ENCODE measurements at places on chromosomes 3 and 15. TPM values are rescaled to one million over a fixed set of nuclear protein-coding genes. Genes with fewer than 3 reads are reported as not detected.

- DNase-seq = no peak
These were observed 112.4 kb upstream of the PFN2 start for GRCh38 chr3:150082898-150083654.

GRCh38 chr3:42014921-42015533 lies 53.1 kb upstream of the ULK4 start:
- DNase-seq = no peak

DNA sequence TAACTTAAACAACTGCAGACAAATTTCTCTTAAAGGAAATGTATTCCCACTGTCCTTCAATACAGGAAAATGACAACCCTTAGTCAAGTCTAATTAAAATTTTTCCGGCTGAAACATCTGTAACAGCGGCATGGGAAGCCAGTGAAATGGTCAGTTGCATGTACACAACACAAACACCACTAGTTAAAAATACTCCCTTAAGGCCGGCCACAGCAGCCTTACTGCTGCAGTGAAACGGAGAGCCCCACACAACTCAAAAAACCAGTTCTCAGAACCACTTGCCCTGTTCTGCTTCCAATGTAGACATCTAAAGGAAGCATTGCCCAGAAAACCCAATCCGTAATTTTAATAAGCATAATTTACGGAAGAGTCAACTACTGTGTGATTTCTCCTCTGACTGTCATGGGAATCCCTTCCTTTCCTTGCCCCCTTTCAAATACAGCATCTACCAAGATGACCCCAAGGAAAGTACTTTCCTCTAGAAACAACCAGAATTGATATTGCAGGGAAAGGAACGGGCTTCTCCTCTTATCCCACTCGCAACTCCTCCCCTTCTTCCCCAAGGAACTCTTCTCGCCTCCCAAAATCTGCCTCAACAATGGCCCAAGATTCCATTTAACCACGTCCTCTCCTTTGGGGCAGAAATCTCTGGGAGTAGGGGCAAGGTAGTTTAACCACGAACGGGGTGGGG lies 1.6 kb downstream of the FBN1 start:
- no peak for DNase-seq

Gene SLC28A1
- total RNA-seq = not detected

Gene NMB
- 1.1 TPM for total RNA-seq
